ENCODE measurements at places on chromosomes 11 and 22. TPM values are rescaled to one million over a fixed set of nuclear protein-coding genes. Genes with fewer than 3 reads are reported as not detected.

- DNase-seq, result no peak
These were observed 57.8 kb downstream of the SBF1 start for GRCh38 chr22:50416996-50417395.

DNA sequence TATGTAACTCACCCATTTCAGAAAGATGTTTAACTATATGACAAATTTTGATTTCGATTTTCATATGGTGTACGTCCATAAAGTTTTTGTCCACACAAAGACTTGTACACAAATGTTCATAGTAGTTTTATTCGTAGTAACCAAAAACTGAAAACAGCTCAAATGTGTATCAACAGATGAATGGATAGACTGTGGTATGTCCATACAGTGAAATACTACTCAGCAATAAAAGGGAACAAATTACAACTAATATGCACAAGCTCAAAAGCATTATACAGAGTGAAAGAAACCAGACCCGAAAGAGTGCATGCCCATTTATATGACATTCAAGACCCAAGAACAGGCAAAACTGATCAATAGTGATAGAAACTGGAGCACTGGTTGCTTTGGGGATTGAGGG is 64.0 kb downstream of the MN1 start:
- DNase-seq, result no peak

DNA sequence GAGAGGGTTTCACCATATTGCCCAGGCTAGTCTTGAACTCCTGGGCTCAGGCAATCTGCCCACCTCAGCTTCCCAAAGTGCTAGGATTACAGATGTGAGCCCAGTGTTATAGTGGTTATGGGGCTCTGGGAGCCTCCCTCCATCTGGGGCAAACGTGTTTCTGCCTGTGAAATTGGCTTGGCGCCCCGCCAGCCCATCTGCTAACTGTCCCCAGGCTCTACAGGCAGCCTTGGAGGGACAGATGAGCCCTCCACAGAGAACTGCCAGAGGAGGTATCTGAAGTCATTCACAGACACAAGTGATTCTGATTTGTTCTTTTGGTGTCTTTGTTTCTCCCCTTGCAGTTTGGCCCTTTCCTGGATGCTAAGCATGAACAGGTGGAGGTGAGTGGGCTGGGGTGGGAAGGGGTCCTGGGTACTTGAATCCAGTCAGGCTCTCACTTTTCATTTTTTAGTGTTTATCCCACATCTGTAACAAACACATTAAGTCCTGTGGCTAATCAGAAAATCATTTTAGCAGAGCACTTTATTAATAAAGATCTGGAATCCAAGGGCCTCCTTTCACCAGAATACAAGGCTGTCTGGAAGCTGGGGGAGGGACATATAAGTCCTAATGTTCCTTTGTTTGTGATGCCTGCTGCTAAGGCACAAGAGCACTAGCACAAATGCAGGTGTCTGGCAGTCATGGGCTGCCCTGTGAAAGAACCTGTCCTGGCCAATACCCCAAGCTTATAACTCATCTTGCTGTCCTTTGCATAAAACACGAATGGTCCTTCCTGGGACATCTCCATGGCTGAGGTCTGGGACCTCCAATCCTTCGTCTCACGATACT is 25.7 kb upstream of the CDC42EP2 start:
- no peak for DNase-seq

DNA sequence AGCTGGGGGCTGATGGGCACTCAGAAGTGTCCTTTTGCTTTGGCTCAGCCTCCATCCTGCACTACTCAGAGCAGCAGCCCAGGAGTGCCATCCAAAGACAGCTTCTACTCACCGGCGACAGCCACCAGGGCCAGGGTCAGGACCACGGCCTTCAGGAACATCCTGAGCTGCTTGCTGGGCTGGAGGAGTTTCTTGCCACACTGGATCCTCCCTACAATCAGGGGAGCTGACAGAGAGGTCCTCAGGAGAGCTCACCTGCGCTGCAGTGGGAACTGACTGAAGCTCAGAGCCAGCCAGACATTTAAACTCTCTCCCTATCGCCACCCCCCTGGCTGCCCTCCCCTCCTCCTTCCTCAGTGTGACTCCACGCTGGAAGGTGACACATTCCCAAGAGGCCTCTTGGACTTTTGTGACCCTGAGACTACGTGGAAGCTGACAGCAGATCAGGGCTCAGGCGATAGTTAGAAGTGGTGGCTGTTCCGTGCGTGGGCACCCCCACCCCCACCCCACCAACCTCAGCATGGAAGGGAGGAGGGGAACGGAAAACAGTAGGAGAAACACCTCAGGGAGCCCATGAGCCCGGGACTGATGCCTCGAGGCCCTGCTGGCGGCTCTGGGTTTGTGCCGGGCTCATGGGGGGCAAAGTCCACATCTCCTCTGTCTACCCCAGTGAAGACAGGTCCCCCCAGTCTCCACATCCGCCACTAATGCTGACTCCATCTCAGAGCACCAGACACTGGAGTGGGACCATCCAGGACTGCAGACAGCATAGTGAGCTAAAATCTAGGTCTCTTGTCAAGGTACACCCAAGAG is at the start of gene APOA4:
Gene APOA4 (minus strand): TSS at position 274 of the 813 bp plus-strand sequence. CDS start 113 bp downstream, at position 161.
- peak; percentile 8 for DNase-seq

GRCh38 chr11:33538726-33539125 is 161.9 kb downstream of the C11orf91 start:
- DNase-seq, result no peak

DNA sequence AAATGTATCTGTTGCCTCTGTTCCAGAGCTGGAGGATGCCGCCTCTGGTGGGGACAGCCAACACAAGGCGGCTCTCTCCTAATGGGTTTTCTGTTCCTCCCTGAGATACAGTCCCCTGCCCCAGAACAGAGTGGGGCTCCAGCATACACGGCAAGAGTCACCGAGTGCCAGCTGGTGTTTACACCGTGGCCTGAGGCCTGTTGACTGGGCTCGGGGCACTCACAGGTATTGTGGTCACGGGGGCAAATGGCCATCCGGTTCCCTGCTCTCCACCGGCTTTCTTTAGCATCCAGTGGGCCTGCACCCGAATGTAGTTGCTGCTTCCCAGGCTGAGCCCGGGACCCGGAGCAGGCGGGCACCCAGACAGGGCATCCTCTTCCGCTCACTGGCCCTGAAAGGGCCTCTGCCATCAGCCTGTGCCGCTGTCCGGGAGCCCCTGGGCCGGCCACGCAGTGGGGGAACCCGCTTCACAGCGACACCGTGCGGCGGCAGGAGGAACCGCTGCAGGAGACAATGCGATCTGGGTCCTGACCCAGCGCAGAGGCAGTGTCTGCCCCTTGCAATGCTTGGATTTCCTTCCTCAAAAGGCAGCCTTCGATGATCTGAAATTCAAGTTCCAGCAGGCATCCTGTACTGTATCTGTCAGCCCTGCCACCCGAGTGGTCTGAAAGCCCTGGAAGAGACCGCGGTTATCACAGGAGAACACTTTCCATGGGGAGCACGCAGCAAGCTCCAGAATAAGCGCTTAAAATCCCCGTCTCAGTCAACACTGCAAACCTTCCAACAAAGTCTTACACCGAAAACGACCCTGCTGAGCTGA is 859 bp upstream of the KRTAP5-5 start:
- DNase-seq, result peak; percentile 64

DNA sequence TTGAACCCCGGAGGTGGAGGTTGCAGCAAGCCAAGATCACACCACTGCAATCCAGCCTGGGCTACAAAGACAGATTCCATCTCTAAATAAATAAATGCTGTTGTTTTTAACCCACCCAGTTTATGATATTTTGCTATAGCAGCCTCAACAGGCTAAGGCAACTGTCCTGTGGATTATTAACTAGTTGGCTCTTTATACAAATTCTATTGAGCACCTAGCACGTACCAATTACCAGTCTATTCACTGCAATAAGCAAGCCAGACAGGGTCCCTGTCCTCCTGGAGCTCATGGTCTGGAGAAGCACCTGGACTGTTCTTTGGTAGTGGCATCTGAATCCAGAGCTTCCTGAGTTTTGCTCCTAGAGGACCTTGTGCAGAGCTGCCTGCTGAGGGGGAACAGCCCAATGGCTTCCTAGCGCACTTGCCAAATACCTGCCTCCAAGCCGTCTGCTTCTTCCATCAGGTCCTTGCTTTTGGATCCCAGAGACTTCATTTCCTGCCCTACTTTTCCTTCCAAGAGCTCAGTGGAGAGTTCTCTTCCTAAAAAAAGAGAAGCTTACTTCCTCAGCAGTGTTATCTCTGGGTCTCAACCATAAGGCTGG is 49.9 kb upstream of the MICAL2 start:
- no peak for DNase-seq

DNA sequence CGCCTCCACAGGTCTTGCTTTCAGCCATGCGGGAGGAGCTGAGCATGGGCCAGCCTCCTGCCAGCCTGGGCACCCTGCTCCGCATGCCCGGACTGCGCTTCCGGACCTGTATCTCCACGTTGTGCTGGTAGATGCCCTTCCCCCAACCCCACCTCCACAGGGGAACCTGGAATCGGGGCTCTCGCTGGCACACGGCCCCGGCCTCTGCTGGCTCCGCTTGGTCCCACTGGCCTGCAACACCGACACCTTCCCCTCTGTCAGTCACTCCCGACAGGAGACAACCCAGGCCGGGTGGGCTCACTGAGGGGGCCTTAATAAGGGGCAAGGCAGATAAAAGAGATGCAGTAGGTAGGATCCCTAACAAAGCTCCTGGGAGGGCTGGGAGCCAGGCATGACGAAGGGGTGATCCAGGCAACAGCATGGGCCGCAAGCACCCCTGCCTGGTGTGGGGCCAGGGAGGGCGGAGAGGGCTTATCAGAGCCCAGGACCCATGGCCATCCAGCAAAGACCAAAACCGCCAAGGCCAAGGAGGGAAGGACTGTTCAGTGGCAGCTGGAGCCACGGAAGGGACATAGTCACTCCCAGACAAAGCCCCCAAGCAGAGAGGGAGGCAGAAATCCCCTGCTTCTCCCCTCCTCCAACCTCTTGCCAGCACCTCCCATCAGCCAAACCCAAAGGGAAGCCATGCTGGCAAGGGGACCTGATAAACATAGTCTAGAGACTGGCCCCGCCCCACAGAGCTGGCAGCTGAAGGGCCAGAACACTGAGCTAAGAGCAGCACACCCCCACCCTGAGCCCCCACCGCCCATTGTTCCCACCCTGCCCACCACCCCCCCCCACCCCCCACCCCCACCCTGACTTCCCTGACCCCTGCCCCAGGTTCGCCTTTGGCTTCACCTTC is 8.0 kb downstream of the SLC22A12 start:
- no peak for DNase-seq

MS4A6E gene
- polyA plus RNA-seq, result 167 TPM

TRIM34 gene
- polyA plus RNA-seq, result 6.5 TPM

ZNF280A gene
- 0.38 TPM for polyA plus RNA-seq

Data from testis (tissue), 5 donors.